ENCODE measurements at places on chromosomes 13 and 19. TPM values are rescaled to one million over a fixed set of nuclear protein-coding genes. Genes with fewer than 3 reads are reported as not detected.

GRCh38 chr13:59415498-59415897, 748.2 kb downstream of the DIAPH3 start:
- no peak overlapping the region for H3K27ac ChIP-seq
- H3K4me3 ChIP-seq, result no peak overlapping the region
- no peaks in the 10 kb centered on the region for H3K36me3 ChIP-seq
- H3K27me3 ChIP-seq, result no peaks in the 10 kb centered on the region

PTH2 gene
- total RNA-seq, result not detected

DNA sequence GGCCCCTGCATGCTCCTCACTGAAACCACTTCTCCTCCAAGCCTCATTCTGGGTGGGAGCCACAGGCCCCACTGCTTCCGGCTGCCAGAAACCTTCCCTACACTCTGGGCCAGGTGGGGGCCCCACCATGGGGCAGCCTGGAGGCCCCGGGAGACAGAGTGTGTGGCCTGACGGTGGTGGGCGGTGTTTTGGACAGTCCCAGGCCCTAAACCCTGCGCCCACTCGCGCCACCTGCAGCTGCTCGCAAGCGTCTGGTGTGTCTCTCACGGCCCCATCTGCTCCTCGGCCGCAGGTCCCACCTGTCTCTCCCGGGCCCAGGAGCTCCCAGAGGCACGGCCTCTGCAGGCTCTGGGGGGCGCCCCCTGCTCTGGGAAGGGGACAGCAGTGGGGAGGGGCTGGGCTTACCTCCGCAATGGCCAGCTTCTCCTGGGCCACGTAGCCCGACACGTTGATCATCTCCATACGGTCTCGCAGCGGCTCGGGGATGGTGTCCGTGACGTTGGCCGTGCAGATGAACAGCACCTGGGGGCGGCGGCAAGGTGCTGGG, 5.6 kb downstream of the RPL36 start:
- H3K27me3 ChIP-seq, result no peaks in the 10 kb centered on the region
- H3K4me3 ChIP-seq, result no peak overlapping the region
- H3K27ac ChIP-seq, result no peak overlapping the region
- H3K36me3 ChIP-seq, result peaks cover 83% of the 10 kb centered on the region

RPL18 gene
- total RNA-seq, result 2,552 TPM

DNA sequence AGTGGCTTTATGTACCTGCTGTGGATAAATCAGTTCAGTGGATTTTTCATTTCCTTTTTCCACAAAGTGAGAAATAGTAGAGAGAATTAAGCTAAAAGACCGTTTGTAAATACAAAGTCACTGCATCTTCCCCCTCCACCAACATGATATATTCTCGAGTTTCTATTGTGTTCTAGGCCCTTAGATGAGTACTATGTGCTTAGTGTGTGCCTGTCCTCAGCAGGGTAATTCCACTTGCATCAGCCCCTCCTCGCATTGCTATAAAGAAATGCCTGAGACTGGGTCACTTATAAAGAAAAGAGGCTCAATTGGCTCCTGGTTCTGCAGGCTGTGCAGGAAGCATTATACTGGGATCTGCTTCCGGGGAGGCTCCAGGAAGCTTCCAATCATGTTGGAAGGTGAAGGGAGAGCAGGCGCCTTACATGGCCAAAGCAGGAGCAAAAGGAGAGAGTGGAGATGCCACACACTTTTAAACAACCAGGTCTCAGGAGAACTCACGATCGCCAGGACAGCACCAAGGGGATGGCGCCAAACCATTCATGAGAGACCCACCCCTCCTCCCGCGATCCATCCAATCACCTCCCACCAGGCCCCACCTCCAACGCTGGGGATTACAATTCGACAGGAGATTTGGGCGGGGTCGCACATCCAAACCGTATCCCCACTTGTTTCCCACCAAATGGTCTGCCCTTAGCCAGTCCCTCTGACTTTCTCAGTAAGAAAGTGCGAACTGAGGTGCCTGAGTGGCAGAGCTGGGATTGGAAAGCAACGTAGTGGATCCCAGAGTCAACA, 102.3 kb upstream of the ABCC4 start:
- H3K4me3 ChIP-seq, result peak overlapping the region; percentile 41
- no peak for DNase-seq
- no peaks in the 10 kb centered on the region for H3K36me3 ChIP-seq
- peaks cover 3% of the 10 kb centered on the region for H3K4me1 ChIP-seq
